NCI-H460 (cell line): ENCODE measurements at places on chromosomes 2 and 18.

- DNase-seq, result peak; percentile 6
Observed at GRCh38 chr18:44537526-44537925, 143.2 kb upstream of the SETBP1 start.

- DNase-seq, result no peak
Observed at GRCh38 chr2:202643012-202643858, 8.5 kb downstream of the FAM117B start.

DNA sequence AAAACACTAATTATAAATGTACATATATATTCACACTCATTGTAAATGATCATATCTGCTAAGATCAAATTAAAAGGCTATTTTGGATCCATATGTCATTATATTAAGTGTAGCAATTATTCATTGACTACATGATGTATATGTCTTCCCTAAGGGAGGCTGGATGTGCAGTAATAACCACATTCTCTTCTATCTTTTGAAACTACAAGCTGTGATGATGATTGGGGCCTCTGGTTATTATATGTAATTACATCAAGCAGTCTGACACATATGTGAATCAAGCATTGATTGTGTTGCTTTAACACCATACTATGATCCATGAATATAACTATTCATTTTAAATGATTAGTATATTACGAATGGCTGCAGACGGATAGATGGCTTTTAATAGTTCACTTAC, 1973.4 kb downstream of the SUCLG1 start:
- DNase-seq, result no peak

DNA sequence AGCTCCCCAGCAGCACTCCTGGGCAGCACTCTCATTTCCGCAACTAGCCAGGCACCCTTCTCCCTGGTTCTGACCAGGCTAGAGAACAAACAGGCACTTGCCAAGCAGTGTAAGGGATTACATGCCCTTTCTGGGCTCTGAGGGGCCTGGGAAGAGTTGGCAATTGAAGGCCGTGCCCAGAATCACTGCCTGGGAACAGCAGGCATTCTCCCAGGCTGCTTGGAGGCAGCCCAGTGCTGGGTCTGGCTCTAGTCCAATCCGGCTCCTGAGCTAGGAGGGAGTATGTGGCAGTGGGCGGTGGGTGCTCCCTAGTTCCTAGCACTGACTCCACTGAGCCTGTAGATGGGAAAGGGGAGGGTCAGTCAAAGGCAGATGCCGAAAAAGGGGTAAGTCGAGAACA, 34.1 kb upstream of the SP3 start:
- no peak for DNase-seq

- DNase-seq, result no peak
Observed at GRCh38 chr2:191321861-191322662, 76.9 kb downstream of the MYO1B start.

GRCh38 chr18:58021504-58021903, 22.5 kb upstream of the NEDD4L start:
- DNase-seq, result no peak

- DNase-seq, result no peak
Observed at GRCh38 chr2:200340508-200341224, 34.2 kb downstream of the SPATS2L start.

GRCh38 chr2:223854741-223855140, 17.4 kb upstream of the AP1S3 start:
- DNase-seq, result no peak

DNA sequence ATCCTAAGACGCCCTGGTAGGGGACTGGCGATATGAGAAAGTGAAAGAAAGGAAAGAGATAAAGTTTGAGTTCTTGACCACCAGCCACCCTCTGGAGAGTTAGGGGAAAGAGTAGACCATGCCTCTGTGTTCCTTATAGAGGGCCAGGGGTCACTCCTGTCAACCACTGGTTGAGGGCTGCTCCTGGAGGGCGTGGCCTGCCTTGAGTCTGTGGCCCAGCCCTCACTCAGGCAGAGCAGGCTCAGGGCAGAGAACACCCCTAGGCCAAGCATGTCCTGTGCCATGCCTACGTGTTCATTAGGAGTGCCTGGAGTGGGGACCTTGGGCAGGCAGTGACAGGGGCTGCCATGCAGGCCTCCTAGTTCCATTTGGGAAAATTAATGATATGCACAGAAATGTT, 161.1 kb upstream of the EPB41L3 start:
- no peak for DNase-seq

GRCh38 chr2:209619782-209620181, 151.8 kb upstream of the UNC80 start:
- DNase-seq, result no peak

GRCh38 chr2:217277646-217278398, 418.0 kb upstream of the TNP1 start:
- DNase-seq, result peak; percentile 88

- DNase-seq, result no peak
Observed at GRCh38 chr2:104854498-104855220, 744 bp downstream of the POU3F3 start.

DNA sequence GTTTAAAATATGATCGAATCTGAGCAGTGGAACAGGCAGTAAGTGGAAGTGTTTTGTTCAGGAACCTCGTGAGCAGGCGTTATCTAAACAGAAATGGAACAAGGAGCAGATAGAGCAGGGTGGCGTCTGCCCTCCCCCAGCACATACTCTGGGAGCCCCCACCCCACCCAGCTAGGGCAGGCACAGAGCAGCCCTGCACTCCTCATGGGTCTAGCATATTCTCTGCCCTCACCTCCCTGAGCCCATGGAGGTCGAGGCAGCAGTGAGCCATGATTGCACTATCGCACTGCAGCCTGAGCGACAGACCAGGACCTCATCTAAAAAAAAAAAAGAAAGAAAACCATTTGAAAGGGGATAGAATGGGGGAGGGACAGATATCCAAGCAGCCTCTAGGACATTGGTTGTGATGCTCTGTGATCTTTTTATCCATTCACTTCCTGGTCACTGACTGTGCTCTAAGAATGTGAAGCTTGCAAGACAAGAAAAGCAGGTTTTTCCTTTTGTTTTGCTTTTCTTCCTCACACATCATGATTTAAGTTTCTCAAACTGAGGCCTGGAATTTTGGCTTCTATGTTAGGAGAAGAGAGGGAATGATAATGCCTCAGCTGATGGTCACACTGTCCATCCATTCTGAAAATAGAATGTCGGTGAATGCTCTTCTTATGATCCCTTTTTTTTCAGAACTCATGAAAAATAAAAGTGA, 3.1 kb downstream of the MLPH start:
- no peak for DNase-seq
